T follicular helper cell (primary cell): ENCODE measurements at places on chromosomes 1 and 21.

GRCh38 chr1:83818916-83819315 lies 180.0 kb downstream of the TTLL7 start:
- no peak for DNase-seq

DNA sequence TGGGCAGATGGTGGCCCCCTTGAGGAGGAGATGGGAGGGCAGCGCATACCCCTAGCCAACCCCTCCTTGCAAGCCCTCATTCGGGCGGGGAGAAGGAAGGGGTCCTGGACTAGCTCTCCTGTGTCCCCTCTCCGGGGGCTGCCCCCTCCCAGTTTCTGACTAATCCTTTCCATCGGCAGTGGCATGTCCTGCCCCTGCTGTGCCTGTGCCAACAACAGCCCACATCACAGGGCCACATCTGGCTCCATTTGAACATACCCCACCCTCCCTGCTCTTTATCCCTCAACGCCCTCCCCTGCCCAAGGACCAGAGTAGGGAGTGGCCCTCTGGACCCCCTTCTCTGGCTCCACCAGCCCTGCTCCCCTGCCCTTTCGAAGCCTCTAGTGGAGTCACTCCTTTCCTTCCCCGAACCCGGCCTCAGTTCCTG lies 11.0 kb upstream of the LMNA start:
- DNase-seq: peak; percentile 43

DNA sequence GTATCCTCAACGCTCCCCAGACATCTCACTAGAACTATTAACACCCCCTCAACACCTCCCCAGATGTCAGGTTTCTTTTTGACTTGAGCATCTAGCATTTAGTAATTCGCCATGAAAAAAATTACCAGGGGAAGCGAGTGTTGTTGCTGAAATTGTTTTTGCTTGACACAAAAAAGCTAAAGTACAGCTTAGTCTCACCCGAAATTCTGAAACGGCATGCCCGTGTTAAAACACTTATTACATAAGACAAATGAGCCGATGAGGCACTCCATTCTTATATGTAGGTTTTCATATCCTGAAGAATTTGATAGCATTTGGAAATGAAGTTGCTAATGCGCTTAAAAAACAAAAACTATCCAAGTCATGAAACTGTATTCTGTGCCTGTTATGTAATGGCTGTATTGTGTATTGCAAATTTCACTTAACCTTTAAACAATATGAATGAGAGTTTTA lies 1.3 kb upstream of the NRIP1 start:
- no peak for DNase-seq

GRCh38 chr1:164772635-164773034 lies 213.7 kb downstream of the PBX1 start:
- no peak for DNase-seq

- peak; percentile 84 for DNase-seq
Observed at GRCh38 chr21:43728467-43729390, 9.8 kb downstream of the PDXK start.

- no peak for DNase-seq
Observed at GRCh38 chr1:42992054-42992571, 33.4 kb upstream of the SLC2A1 start.

- DNase-seq: no peak
Observed at GRCh38 chr1:5490635-5491034, 501.6 kb downstream of the NPHP4 start.

DNA sequence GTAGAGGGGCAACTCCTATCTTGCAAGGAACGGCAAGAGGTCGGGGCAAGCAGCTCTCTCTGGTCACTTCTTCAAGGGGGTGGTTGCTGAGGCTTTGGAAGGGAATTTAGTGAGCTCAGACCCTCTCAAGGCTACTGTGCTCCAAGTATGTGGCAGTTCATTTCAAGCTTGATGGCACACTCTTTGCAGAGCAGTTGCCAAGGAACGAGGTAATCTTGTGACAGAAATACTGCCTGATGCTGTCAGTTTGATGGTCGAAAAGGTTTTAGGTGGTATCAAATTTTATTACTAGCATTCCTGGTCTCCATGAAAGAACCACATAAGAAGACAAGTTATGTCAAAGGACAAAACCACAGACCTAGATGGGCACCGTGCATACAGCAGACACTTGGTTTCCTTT lies 13.1 kb downstream of the CFAP298 start:
- no peak for DNase-seq

- no peak for DNase-seq
Observed at GRCh38 chr1:199009447-199009846, 370.6 kb downstream of the PTPRC start.

DNA sequence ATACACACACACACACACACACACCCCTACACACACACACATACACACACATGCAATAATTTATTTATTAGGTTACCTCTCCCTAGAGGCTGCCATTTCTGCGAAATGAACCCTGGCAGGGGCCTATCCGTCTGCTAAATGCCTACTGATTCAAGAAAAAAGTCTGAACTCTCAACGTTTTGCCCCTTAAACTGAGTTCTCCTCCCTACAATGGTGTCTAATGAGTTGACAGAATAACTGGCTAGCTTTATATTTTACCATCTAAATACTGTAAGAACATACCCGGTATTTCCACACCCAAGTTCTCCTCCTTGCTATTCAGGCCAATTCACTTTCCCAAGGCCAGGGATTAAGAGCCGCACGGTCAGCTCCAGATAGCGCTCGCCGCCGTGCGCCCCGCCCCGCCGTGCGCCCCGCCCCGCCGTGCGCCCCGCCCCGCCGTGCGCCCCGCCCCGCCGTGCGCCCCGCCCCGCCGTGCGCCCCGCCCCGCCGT lies 339 bp upstream of the RNPC3 start:
- no peak for DNase-seq

DNA sequence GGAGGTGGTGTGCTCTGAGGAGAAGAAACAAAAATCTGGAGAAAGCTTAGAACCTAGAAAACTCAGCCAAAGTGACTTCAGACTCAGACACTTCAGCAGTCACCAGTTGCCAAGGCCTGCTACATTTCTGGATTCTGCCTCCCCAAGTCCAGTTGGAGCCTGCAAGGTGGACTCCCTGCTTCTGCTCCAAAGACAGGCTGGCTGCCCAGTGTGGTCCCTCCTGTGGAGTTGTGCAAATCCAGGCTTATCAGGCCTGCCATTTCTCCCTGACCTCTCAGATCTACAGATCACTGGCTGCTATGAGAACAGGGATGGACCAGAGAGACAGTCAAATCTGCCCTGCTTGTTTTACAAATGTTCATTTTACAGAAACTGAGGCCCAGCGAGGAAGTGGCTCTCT lies 9.9 kb downstream of the CACHD1 start:
- DNase-seq: no peak

DNA sequence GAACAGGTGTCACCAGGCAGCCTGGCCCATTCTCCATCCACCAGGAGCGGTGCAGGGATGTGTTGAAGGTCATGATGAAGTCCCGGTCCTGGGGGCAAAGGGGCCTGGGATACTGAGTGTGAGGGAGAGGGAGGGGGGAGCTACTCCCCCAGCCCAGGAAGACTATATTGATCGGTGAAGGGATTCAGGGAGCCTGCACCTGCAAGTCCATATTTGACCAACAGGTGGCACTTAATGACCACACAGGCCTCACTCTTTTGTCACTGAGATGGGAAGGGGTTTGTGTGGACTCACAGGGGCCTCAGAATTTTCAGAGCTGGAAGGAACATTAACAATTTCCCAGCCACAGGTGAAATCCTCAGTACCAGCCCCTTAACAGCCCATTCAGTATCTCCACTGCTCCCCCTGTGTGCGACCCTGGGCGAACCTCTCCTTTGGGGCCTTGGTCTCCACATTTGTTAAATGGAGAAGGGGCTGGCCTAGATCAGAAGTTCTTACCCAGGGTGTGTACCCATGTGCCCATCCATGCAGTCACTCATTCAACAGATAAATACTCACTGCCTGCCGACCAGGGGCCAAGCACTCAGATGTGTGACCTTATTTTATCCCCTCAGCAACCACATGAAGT lies 55.6 kb downstream of the NKAIN1 start:
- no peak for DNase-seq

- DNase-seq: no peak
Observed at GRCh38 chr21:45957981-45958600, 23.5 kb upstream of the COL6A1 start.

GRCh38 chr1:153659656-153660055 lies 1.2 kb downstream of the SNAPIN start:
- DNase-seq: no peak

- no peak for DNase-seq
Observed at GRCh38 chr1:239112101-239112935, 274.1 kb upstream of the CHRM3 start.

GRCh38 chr1:213697192-213697802 lies 290.5 kb upstream of the PROX1 start:
- DNase-seq: no peak

DNA sequence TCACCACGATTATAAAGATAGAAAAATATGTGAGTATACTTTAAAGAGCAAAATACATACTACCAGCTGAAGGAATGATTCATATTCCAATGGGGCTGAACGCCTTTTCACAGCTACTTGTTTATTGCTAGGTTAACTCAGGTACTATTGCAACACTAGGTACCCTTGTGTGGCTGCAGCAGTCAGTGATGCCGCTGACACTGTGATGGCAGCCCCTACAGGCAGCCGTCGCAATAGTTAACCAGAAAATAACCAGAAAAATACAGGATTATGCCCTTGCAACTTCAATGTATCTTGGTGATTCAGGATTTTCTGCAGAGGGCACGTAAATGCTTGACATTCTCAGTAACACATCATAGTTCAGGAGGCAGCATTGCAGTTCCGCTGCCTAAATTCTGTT lies 1.6 kb upstream of the MARK1 start:
- DNase-seq: no peak

DNA sequence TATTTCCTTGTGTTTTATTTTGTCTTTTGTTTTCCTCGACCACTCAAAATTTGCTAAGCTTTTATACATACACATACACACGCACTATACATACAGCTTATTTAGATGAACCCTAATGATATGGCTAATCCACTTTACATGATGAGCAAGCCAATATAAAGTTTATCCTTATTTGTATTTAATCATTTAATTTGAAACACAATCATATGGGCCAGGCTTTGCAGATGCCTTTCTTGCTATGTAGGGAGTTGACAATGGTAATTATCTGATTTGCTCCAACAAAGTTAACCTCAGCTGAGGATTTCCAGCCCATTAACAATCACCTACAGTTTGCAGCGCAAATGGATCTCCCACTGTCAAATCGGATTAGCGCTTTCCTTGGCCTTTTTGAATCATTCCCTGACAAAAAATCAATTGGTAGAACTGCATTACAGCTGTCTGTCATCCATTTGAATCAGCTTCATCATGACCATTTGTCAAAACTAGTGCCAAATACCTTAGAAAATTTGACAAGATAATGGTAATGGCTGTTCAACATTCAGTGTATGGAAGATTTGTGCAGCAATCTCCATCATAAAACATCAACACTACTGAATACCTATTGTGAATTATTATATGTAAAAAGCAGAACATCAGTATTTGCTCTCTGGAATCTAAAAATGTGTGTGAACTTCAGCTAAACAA lies 352.6 kb downstream of the MRPL39 start:
- no peak for DNase-seq

- DNase-seq: no peak
Observed at GRCh38 chr1:111193712-111194480, 6.5 kb downstream of the DENND2D start.

- DNase-seq: no peak
Observed at GRCh38 chr1:31373897-31374486, 1.1 kb upstream of the FABP3 start.
